ENCODE measurements at places on chromosomes 1 and 21.

DNA sequence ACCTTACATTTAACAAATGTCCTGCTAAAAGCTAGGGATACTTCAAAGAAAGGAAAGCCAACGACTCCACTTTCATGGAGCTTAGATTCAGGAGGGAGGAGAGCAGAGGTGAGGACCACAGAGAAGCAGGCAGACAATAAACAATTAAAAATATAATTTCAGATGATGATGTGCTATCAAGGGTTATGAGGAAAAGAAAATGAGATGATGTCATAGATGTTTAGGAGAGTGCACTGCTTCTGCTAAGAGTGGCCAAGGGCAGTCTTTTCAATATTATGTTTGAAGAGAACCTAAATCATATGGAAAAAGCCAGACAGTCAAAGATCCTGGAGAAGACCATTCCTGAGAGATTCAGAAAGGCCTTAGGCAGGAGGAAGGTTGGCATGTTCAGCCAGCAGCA, 66.6 kb upstream of the HOOK1 start:
- DNase-seq: no peak

DNA sequence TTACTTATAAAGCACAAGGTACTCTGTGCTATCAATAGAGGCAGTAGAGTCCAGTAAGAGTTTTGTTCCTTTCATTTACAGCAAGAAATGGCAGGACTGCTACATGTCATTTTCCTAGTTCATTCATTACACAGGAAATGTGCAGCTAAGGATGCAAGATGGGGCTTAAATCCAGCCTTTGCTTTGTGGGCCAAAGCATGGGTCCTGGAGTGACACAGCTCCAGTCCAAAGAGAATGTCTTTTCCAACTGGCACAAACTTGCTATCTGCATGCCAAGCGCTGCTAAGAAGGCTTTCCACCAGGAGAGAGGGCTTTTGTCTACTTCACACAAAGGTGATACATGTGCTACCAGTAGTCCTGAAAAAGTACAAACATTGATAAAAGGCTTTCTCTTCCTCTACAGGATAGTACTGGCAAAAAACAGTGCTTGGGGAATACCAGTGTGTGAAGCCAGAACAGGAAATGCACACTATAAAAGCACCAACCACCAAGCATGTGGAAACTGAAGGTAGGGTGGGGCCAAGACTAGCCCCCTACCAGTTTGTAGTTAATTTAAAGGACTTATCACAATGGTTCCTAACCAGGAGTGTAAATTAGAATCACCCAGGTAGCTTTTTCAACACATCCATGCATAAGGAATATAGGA, 68.7 kb downstream of the ARID4B start:
- DNase-seq: no peak

GRCh38 chr1:167333124-167333523, 112.4 kb downstream of the POU2F1 start:
- DNase-seq: no peak

- DNase-seq: peak; percentile 55
Measured at GRCh38 chr1:86774305-86775295, 70.2 kb downstream of the SH3GLB1 start.

GRCh38 chr1:159030877-159031447, 21.3 kb downstream of the IFI16 start:
- DNase-seq: no peak

GRCh38 chr1:47709019-47709871, 271.4 kb downstream of the FOXD2 start:
- DNase-seq: no peak

- no peak for DNase-seq
Measured at GRCh38 chr1:156204686-156205085, 8.1 kb upstream of the PMF1 start.

DNA sequence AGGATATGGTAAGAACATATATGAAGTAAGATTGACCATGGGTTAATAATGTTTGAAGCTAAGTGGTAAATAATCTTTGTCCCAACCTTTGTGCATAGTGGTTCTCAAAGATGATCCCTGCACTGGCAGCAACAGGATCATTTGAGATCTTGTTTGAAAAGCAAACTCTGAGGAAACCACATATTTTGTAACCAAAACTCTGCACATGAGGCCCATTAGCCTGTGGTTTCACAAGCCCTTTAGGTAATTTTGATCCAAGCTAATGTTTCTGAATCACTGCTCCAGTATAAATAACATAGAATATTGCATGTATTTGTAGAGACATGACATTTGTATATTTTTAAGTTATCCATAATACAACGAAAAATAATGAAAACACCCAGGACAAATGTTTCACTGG, 147.9 kb upstream of the RGS18 start:
- no peak for DNase-seq
